ENCODE measurements at places on chromosomes 2 and 18.

- peak; percentile 99 for DNase-seq
Observed at GRCh38 chr2:46461709-46462171, 17.6 kb upstream of the TMEM247 start.

- no peak for DNase-seq
Observed at GRCh38 chr2:180699657-180700361, 280.6 kb upstream of the UBE2E3 start.

- no peak for DNase-seq
Observed at GRCh38 chr2:74316627-74317295, 26.5 kb downstream of the SLC4A5 start.

DNA sequence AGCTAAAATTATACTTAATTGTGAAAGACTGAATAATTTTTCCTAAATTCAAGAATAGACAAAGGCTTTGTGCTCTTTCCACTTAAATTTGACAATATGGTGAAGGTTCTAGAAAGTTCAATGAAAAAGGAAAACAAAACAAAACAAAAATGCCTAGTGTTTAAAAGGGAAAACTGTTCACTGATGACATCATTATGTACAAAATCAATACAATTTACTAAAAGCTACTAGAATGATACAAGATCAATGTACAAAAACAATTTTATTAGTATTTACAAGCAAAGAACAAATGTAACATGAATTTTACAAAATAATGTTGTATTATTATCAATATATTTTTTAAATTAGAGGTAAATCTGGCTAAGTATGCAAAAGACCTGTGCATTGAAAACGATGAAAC, 499.1 kb upstream of the FSIP2 start:
- DNase-seq: no peak

GRCh38 chr2:176558574-176559140, 289.4 kb downstream of the MTX2 start:
- no peak for DNase-seq

DNA sequence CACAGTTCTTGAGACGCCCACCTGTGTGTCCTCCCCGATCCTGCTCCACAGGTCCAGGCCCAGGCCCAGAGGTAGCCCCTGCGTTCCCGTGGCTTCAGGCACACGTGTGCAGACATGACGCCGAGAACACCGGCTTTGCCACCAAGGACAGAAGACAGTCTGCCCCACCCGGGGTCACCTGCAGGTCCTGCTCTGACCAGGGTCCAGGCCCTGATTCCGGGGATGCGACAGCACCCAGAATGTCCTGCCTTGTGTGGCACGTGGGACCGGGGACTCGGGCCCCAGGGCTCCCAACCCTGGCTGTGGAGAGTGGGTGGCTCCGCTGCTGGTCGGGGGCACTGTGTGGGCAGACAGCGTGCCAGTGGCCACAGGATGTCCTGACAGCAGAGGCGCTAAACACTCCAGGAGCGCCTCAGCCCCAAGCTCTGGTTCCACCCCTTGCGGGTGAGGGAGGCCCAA, 36.9 kb downstream of the ADI1 start:
- no peak for DNase-seq

- no peak for DNase-seq
Observed at GRCh38 chr2:157899125-157899839, 23.2 kb upstream of the ACVR1 start.

GRCh38 chr2:71000780-71001591, 6.3 kb upstream of the TEX261 start:
- peak; percentile 59 for DNase-seq

GRCh38 chr2:112642561-112642960, 3.2 kb upstream of the SLC20A1 start:
- no peak for DNase-seq
